Fibroblast of pulmonary artery (primary cell): ENCODE measurements at places on chromosomes 3 and 15.
A peak's percentile ranks its signal among the peaks of the same experiment; 100 is the strongest.

DNA sequence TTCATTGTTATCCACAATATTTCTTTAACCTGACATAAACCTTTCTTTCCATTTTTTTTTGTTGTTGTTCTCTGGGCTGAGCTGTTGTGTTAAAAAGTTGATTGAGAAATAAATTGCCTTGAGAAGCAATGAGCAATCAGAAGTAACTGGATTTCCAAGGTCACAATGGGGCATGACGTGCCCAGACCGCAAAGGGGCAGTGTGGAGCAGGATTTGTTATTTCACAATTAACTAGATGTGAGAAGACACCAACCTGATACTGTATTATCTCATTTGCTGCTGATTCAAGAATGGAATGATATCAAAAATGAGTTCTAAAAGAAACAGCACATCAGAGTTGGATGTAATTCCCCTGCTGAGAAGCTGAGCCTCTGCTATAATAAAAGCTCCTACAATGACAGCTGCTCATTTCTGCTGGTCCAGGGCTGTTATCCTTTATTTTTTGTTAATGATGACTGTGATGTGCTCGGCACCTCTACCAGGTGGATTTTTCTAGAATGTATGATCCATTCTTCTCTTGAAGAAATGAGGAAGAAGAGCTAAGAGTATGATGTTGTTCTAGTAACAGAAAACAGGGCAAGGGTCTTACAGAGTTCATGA is 28.1 kb downstream of the CPNE4 start:
- peak; percentile 53 for DNase-seq

GRCh38 chr3:110307065-110307809 is 764.4 kb upstream of the NECTIN3 start:
- DNase-seq, result no peak

DNA sequence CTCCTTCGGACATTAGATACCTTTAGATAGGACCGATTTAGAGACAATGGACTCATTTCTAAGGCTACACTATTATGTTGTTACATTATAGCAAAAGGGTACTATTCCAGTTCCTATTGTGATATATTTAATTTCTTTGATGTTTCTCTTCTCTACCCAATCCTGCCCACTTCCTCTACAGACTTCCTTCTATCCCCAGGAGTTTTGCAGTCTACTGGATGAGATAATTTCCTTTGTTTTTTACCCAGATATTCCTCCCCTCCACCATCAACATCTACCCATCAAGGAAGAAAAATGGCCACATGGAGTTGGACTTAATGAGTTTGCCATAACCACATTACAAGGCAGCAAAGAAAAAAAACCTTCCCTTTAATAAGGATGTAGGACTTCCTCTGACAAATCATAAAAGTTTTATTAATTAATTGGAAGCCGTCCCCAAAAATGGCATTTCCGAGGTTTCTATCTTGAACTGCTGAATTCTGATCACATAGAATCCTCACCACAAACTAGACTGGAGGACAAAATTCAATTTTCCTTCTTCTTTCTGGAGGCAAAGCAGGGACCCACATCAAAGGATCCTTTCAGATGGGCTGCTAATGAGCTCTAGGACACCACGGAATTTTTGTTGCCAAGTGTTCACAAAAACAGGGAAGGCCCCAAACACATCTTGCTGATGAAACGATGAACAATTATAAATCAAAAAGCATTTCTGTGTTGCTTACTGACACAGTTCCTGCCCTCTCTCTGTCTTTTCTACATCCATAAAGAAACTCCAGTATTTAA is 33.4 kb downstream of the FRMD4B start:
- no peak for DNase-seq

DNA sequence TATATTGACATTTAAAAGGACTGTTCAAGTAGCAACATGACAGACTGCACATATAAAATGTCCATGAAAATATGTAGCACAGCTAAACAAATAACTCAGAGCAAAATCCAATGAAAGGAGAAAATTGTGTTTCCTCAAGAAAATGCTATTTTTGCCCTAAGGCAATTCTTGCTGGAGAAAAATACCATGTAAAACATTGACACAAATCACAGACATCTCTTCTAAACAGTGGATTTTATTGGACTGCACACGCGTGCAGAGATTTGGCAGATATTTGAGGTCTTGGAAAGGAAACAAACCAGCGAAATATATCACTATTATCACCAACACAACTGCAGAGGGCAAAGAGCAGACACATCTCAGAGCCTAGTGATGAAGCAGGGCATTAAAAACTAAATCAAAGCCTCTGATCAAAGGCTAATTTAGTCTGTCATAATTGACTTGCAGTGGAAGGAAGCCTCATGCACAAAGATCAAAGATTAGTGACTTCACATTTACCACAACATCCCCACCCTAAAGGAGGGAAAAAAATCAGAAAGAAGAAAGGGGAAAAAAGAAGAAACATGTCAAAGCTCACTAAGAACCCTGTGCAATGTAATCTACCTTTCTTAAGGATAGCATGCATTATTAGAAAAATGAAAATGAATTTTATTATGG is 52.4 kb downstream of the CHL1 start:
- DNase-seq, result no peak

DNA sequence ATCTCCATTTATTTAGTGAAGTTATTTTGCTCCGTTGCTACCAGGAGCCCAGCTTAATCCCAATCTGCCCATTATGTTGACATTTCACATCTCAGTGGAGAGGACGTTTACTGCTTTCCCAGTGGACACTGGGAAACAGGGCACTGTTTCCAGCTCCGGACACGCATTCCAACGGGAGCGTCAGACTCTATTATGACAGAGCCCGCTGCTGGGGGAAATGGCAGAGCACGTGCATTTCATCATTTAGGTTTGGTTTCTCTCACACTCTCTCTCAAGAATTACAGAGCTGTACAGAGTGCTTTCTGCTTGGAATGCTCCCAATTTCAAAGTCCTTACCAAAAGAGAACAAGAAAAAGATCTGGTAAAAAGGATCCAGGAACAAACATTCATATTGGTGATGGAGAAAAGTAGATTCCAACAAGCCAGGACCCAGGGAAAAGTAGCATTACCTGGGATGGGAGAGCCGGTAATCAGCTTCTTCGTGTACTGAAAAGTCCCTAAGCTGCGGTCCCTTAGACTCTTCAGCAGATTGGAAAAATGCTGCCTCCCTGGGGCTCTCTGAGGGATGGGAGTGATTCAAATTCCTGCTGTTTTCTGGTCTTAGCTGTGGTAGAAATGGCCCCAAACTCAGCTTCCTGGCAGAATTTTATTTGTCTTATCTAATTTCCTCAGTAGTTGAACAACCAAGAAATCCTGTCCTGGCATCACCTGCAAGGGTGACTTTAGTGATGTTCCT is 136.0 kb upstream of the THBS1 start:
- DNase-seq, result no peak

DNA sequence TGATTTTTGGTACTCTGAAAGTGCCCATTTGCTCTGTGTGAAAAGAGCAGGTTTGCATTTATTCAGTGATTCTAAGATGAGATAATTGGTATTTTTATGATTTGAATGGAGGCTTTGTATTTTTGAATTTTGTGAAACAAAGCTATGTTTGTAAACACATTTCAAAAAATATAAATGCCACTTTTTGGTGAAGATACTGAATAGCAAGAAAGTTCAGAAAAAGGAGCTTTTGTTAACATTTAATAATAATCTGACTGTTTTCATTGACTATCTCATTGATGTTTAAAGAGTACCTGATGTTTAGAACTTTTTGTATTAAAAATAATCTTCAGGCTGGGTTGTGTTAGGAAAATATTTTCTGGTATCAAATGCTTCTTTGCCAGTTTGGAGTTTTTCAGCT is 23.7 kb downstream of the TCF12 start:
- no peak for DNase-seq

DNA sequence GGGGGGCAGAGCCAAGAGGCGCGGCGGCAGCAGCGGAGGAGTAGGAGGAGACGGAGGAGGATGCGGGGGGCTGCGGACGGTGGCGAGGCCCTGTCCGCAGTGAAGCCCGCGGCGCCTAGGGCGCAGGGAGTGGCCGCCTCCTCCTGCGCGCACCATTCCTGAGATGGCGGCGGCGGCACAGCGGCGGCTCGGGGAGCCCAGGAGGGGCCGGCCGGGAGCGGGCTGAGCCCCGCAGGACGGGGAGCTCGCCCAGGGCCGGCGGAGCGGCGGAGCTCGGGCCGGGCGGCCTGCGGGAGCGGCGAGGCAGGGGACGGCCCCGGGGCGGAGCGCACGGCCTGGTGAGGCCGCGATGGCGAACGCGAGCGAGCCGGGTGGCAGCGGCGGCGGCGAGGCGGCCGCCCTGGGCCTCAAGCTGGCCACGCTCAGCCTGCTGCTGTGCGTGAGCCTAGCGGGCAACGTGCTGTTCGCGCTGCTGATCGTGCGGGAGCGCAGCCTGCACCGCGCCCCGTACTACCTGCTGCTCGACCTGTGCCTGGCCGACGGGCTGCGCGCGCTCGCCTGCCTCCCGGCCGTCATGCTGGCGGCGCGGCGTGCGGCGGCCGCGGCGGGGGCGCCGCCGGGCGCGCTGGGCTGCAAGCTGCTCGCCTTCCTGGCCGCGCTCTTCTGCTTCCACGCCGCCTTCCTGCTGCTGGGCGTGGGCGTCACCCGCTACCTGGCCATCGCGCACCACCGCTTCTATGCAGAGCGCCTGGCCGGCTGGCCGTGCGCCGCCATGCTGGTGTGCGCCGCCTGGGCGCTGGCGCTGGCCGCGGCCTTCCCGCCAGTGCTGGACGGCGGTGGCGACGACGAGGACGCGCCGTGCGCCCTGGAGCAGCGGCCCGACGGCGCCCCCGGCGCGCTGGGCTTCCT is at the start of gene GPR27:
Gene GPR27, plus strand, starts transcription at position 155 of the 909 bp plus-strand sequence. Its CDS starts 195 bp downstream, at position 350.
- peak; percentile 34 for DNase-seq

- DNase-seq, result peak; percentile 88
Observed at GRCh38 chr15:40274350-40275274, 8.3 kb downstream of the ANKRD63 start.

- DNase-seq, result no peak
Observed at GRCh38 chr3:72176537-72177041, 391.6 kb upstream of the PROK2 start.

DNA sequence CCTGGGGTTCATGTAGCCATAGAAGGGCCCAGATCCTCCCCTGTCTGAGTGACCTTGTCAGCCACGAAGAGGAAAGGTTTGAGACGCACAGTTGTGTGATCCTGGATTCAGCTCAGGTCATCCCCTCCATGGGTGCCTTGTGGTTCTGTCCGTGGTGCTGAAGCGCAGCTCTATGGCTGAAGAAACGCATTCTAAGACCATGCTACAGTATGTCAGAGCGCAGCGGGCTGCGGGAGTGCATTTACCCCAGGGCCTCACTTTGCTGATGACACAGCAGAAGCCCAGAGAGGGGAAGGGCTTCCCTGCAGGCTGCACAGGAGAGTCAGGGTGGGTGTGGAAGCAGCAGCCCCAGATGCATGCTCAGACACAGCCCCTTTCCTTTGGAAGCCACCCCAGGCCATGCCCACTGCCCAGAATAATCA is 68.8 kb upstream of the IQSEC1 start:
- peak; percentile 48 for DNase-seq

GRCh38 chr3:97257942-97258697 is 443.7 kb downstream of the EPHA6 start:
- no peak for DNase-seq

GRCh38 chr15:96325541-96326327 is 4.8 kb upstream of the NR2F2 start:
- peak; percentile 60 for DNase-seq

- DNase-seq, result no peak
Observed at GRCh38 chr3:10149226-10149625, 7.6 kb downstream of the VHL start.

GRCh38 chr15:41281236-41281635 is 50.2 kb downstream of the CHP1 start:
- DNase-seq, result peak; percentile 70

DNA sequence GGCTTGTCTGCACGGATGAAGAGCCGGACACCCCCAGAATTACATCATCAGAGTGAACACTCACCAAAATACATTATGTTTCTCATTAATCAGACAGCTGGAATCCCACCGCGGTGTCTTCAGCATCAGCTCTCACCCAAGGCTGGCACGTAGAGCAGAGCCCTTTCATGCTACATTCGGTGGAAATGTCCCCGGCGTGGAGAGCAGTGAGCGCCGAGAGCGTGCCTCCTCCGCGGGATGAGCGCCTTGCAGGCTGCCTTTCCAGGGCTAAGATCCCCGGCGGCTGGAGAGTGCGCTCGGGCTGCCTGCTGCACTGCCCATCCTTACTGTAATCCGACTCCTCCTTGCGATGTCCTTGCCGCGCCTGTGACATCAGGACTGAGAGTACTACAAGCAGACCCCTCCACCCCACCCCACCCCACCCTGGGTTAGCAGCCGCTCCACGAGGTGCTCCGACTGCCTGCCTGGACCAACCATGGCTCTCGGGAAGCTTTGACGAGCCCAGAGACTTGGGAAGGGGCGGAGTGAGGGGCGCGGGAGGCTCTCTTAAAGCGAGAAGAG is at the start of gene ZNF385D:
Gene ZNF385D, minus strand, starts transcription at position 380 of the 561 bp plus-strand sequence. Its CDS starts 294 bp downstream, at position 86.
- peak; percentile 56 for DNase-seq

- no peak for DNase-seq
Observed at GRCh38 chr15:44435893-44436667, 8.7 kb downstream of the CTDSPL2 start.

DNA sequence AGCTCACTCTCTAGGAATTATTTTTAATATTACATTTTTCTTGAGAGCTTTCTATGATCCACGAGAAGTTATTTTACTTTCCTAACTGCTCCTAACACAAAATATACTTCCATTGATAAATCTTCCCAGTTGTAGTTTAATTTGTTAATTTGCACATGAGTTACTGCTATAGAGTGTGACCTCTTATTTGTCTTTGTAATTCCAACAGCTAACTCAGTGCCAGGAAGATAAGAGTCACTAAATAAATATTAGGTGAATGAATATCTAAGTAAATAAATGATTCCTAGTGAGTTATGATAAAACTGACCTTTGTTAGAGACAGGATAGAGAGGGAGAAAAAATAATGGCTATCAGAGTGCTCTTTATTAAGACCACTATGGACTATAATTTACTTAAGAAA is 319.9 kb downstream of the NAALADL2 start:
- DNase-seq, result no peak

- DNase-seq, result no peak
Observed at GRCh38 chr3:183434992-183435391, 6.6 kb upstream of the MCF2L2 start.

DNA sequence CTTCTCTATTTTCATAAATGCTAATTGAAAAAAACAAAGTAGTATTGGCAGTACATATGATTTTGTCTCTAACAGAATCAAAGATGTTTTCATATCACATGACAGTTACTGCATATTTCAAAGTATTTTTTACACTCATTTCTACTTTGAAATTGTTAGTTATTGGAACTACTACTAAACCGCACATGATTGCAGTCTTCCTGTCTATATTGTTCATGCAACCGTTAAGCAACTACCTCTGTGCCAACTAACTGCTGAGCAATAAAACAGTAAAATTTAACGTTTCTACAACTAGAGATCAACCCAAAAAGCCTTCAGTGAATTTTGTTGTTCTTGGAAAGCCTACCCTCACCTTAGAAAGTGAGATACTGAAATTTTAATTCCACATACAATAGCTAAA is 64.2 kb downstream of the DMXL2 start:
- no peak for DNase-seq

GRCh38 chr3:31462050-31462569 is 70.6 kb upstream of the STT3B start:
- peak; percentile 10 for DNase-seq

DNA sequence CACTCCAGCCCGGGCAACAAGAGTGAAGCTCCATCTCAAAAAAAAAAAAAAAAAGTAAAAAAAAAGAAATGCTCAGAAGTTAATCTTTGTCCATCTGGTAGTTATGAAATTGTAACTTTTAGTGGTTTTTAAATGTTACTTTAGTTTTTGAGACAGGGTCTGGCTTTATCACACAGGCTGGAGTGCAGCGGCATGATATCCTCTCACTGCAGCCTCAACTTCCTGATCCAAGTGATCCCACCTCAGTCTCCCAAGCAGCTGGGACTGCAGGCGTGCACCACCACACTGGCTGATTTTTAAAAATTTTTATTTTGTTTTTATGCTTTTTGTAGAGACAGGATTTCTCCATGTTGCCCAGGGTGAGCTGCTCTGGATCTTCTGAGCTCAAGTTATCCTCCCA is 1.3 kb downstream of the RNU5B-1 start:
- no peak for DNase-seq
